ENCODE measurements at places on chromosomes 6 and 20. TPM values are rescaled to one million over a fixed set of nuclear protein-coding genes. Genes with fewer than 3 reads are reported as not detected.

C2 gene
- total RNA-seq: 12.3 TPM

LPIN3 gene
- total RNA-seq: 12.1 TPM

DDAH2 gene
- 55.6 TPM for total RNA-seq

KCNQ5 gene
- 0.44 TPM for total RNA-seq

FNDC1 gene
- total RNA-seq: 1.6 TPM

HDGFL1 gene
- not detected for total RNA-seq

FOXS1 gene
- 1.6 TPM for total RNA-seq
